ENCODE measurements at places on chromosomes 12 and 14.

DNA sequence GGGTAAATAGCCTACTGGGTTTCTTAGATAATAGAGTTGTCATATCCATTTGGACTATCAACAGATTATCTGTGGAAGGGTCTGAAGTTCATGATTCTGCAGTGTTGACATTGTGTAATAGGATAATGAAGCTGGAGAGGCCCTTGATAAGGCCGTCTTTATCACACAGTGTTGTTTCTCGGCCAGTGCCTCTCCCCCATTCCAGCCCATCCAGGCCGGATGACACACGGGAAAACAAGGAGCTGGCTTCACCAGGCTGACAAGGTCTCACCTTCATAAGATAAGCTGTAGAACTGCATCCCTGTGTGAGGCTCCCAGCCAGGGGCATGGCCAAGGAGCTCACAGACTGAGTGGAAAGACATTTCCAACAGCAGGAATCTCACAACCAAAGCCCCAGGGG is 8.7 kb upstream of the EML1 start:
- DNase-seq = no peak

- DNase-seq = no peak
Observed at GRCh38 chr14:100594625-100594951, 7.4 kb upstream of the BEGAIN start.

DNA sequence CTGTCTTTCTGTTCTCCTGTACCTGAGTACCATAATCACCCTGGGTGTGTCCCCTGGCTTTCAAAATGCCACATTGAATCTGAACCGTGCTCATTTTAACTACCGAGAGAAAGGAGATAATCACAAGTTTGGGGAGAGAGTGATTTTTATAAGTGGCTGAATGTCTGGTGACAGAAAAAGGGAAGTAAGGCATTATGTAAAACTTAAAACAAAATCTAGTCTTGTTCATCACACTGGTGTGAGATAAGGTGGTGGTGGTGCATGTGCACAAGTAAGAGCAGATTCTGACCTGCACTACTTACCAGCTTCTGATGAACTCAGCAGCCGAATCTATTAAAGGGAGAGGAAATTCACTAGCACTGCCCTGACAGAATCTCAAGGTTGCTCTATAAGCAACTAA is 56.3 kb downstream of the SPPL3 start:
- DNase-seq = no peak

- no peak for DNase-seq
Observed at GRCh38 chr14:40028991-40029390, 596.8 kb upstream of the FBXO33 start.

- no peak for DNase-seq
Observed at GRCh38 chr14:80538633-80539375, 327.5 kb upstream of the DIO2 start.

DNA sequence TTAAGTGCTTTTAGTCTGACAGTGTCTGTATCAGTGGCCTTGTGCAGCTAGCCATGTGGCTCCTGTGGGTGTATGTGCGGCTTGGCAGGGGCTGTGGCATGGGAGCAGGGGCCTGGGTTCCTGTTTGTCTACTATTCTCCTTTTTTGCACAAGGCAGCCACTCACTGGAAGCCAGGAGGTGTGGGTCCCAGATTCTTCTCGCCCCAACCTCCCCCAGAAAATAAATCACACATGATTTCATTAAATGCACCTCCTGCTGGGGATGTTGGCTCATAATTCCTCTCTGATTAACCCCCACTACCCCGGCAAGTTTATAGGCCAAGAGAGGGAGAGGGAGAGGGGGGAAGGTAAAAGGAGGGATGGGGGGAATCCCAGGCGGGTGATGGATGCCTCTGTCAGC is 17.6 kb downstream of the CALCOCO1 start:
- DNase-seq = no peak

DNA sequence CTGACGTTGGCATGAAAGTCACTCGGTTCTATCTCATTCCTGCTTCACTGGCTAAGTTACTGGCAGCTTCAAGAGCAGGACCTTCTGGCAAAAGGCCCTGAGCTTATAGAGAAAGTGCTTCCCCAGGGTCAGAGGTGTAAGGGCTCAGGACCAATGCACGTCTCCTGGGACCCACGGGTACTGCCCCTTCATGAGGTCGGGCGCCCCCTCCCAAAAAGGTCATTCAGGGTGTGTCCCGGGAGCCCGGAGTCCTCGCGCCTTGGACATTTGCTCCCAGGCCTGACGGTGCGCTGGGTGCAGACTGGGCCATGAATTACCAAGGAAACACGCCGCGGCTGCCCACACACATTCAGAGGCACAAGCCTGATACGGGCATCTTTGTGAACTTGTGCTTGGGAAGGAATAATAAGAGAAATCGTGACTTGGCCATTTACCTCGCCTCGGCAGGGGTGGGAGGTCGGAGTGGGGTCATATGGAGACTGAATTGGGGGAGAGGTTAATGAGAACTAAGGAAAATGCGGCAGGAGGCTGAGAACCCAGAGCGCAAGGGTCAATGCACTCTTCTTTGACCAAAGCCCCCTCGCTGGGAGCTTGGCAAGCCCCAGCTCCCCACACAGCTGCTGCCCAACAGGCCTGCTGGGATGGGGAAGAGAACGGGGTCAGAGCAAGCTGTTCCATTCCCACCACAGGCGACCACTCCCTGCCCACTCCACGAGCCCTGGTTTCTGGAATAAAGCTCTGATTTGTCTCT is 15.7 kb upstream of the SLC6A12 start:
- no peak for DNase-seq

DNA sequence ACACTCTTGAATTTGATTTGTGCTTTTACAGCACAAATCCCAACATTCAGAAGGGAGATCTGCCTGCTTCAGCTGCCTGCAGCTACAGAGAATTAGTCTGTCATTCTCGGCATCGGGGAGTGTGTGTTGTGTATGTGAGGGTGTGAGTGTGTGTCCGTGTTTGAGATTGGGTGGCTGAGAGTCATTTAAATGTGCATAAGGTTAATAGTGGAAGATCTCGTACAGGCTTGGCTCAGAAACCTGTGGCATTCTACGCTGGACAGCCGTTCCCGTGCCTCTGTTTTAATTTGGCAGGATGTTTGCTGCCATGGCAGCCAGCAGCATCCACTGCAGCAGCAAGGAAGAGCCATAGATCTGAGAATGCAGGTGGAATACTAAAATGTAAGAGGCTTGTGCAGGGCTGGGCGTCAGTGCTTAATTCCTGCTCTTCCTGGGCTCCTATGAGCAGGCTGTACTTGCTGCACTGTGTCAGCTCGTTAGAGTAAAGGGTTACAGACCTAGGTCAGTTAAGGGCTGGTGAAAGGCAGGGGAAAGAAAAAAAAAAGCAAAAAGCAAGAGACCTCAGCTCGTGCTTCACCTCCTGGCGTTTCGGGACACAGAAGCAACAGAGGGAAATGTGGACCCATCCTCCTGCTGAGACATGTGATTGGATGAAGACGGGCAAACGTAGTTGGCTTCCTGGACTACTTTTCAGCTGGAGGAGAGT is 205.4 kb downstream of the NAV3 start:
- no peak for DNase-seq

- DNase-seq = no peak
Observed at GRCh38 chr14:100446572-100446971, 123.4 kb downstream of the SLC25A47 start.

DNA sequence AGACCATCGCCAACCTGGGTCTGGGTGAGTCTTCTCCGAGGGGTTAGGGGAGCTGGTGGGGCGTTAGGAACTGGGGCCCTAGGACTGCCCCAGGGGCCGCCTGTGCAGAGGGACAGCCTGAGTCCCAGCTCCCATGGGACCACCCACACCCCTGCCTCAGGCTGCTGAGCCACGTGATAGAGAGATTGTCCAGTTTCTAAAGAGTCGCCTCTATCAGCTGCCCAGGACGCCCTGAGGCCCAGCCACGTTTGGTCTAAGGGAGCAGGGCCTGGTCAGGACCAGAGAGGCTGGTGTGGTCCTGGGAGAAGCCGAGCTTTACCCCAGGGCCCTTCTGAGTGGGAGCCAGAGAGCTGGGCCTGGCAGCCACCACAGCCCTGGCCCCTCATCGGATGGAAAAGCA is 107.1 kb downstream of the LGMN start:
- no peak for DNase-seq

GRCh38 chr12:1767407-1768090 is 52.8 kb upstream of the LRTM2 start:
- DNase-seq = no peak

- peak; percentile 57 for DNase-seq
Observed at GRCh38 chr12:121668750-121669520, 519 bp downstream of the MORN3 start.

DNA sequence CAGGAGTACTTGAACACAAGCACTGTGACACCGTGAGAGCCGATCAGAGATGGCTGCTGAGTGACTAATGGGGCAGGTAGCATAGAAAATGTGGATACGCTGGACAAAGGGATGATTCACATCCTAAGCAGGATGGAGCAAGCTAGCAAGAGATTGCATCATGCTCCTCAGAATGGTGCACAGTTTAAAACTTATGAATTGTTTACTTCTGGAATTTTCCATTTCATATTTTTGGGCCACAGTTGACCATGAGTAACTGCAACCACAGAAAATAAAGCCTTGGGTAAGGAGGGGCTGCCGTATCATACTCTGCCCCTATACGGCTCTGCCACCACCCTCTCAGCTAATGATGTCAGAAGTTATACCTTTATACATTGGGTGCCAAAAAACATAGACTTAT is 23.3 kb upstream of the MARK3 start:
- DNase-seq = no peak

- DNase-seq = no peak
Observed at GRCh38 chr12:3255057-3255456, 177.9 kb downstream of the TSPAN9 start.

DNA sequence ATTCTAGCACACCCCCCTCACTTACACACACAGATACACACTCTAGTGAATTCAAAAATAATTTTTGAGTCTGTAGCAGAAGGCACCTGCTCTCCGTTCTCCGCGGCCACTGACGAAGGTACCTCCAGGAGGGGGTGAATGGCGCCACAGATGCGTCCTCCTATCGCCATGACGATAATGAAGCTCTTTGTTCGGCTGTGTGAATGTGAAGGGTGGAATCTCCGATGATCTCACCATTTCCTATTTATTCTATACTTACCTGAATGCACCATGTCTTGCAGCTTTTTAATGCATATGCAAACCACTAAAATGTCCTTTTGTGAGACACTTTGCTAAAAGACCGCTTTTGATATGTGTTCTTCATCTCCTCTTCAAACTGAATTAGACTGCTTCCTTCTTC is 162.7 kb downstream of the EGLN3 start:
- no peak for DNase-seq

DNA sequence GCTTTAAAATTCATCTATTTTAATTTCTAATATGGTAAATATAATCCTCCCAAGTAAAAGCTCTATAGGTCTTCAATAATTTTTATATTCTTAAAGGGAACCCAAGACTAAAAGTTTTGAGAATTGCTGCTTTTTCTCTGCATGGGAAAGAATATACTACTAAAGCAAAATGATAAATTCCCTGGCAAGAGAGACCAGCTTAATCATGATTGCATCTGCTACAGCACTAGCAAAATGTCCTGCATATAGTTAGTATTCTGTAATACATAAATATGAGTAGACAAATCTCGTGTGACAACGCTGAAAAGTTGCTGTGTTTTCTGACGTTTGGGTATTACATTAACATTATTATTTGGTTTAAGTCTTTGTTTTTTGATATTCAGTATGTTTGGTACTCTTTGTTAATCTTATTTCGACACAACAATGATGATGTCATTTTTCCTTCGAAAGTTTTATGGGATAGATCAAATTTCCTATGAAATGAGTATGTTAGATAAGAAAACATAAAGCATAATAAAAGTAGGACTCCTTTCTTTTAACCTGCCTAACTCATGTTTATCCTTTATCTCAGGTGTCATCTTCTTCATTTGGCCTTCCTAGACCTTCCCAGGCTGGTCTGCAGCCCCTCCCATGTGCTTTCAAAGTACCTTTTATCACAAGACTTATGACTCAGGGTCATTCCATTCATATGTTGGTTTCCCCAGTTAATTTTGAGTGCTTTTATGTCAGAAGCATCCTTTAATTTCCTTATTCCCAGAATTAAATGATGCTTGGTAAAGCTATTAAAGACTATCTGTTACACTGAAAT is 321.9 kb downstream of the RAD51B start:
- DNase-seq = no peak

GRCh38 chr14:51849097-51849496 is 11.3 kb upstream of the GNG2 start:
- DNase-seq = peak; percentile 35

DNA sequence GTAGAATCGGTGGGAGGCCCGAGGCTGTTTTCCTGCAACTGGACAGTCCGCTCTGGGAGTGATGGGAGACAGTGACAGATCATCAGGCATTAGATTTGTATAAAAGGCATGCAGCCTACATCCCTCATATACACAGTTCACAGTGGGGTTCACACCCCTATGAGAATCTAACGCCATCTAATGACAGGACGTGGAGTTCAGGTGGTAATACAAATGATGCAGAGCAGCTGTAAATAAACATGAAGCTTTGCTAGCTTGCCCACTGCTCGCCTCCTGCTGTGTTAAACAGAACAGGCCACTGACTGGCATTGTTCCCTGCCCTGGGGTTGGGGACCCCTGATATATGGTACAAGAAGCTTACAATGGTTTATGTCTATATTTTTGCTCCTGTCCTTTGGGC is 179.0 kb downstream of the LRFN5 start:
- DNase-seq = no peak

DNA sequence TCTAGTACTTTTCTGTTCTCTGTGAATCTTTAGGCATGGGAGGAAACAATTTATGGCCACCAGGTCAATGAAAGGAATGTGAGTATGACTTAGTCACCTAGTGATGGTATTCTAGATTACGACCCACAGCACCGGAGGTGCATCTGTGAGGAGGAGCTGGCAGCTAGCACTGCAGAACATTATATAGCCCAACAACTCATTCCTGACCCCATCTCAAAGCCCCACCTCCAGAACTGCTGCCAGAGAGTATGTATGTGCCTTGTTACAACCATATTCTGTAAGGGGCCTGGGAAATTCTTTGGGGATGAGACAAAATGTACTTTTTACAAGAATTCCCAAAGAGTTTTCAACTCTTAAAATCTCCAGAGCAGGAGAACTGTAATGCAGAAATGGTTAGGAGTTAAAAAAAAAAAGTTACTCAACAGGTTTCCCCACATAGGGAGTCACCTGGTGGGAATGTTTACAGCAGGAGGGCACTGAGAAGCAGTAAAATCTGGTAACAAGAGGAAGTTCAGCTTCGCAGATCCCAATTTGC is 34.9 kb upstream of the CERS5 start:
- DNase-seq = no peak

- DNase-seq = no peak
Observed at GRCh38 chr14:33555710-33556350, 395.0 kb downstream of the EGLN3 start.

DNA sequence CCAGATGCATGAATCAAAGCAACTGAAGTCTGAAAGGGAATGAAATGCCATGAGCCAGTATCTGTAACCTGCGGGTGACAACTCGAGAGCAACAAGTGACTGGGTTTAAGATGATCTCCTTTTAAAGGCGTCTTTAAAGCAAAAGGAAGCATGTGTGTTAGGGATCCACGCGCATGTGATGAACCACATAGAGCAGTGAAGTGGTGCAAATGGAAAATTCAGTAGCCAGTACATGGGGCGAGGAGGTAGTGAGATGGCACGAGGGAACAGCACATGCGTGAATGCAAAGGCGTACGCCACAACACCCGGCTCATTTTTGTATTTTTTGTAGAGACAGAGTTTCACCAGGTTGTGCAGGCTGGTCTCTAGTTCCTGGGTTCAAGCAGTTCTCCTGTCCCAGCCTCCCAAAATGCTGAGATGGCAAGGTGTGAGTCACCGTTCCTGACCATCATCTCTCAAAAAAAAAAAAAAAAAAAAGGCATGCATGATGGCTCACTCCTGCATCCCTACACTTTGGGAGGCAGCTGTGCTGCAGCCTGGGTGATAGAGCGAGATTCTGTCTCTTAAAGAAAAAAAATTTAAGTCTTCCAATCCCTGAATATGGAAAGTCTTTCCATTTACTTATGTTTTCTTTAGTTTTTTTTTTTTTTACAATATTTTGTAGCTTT is 24.6 kb upstream of the BCL7A start:
- no peak for DNase-seq

Data from activated gamma-delta T cell treated with Interleukin-2 at 50 U/mL for 16 hours (primary cell).